ENCODE measurements at places on chromosomes 7 and 10.

- no peak for DNase-seq
These were observed 10.2 kb downstream of the EMX2 start for GRCh38 chr10:117552701-117553141.

DNA sequence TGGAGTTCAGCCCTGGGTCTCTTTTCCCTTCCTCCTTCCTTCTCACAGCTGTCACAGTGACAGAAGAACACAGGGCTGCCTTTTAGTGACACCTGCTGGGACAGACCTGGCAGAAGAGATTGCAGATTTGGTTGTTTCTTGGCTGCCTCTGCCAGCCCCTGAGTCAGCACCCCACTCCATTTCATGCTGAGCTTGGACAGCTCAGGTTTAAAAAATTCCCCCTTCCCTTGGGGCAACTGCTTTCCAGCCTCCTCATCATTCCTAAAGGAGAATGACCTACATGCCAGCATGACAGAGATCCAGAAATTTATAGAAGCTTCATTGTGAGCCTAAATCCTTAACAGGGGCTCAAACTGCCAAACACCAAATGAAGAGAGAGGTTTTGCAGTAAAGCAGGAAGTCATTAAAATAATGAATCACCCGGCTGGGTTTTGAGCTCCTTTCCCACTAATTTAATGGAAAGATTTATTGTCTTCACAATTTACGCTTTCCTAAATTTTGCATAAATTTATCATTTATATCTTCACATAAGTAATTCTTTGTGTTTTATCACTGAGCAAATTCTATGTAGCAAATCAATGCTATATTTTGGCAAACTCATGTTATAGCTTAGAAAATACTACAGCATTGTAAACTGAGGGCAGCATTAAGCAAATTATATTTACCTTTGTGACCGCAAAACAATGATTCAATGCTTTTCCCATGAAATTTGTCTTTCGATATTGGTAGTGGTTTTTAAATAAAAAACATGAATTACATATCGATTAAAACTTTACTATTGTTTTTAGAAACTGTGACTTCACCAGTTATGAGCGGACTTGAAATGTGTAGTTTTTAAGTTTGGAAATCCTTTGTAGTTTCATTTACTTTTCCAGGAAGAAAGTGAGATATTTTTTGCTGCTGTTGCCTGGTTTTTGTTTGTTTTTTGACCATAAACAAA, 399.5 kb upstream of the ANKRD30A start:
- DNase-seq, result no peak

DNA sequence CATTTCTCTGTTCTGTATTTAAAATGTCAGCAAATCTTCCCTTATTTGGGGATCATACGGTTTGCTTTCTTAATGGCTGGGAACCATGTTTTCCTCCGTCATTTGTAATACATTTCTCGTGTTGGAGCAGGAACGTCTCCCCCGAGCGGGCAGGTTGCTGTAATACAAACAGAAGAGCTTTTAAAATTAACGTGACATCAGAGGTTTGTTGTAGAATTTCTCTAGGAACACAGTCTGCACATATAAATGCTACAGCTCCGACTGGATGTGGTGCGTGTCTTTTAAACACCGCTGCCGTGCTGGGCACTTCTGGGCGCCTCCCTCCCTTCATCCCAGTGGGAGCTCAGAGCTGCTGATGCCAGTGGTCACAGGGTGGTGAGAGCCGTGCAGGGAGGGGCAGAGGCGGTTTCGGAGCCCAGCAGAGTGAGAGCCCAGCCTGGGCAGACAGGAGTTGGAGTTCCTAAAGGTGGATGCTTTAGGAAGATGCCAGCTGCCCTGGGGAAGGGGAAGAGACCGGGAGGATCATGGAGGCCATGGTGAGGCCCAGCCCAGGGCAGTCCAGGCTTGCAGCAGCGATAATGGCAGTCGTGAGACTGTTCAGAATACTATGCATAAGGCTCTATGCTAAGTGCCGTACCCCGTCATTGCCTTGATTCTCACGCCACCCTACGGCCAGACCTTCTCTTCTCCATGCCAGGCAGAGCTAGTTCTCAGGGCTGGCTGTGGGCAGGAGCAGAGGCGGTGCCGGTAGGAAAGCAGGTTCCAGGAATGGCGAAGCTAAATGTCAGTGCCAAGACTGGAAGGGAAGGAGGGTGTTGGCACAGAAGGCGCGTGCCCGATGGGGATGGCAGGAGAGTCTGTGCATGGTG, 96.2 kb downstream of the GLRX3 start:
- no peak for DNase-seq

DNA sequence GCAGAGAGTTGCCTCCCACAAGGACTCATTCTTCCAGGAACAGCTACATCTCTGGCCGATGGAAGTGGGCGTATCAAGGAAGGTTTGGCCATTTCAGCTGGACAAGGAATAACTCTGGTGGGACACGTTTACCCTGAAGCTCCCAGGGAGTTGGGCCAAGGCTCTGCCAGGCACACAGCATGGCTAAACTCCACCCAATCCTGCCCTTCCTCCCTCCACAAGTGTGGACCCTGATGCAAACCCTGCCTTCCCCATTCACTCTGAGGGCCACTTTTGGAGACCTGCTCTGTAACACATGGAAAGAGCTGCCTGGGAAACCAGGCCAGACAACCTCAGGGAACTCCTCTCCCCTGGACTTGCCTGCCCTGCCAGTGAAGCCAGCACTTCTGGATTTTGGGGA, 407.8 kb upstream of the FOXK1 start:
- no peak for DNase-seq

- no peak for DNase-seq
These were observed 138.2 kb downstream of the PLCE1 start for GRCh38 chr10:94131885-94132284.
